Common myeloid progenitor, CD34-positive (primary cell): ENCODE measurements at places on chromosomes 12 and 14.
A peak's percentile ranks its signal among the peaks of the same experiment; 100 is the strongest.

GRCh38 chr14:74562515-74563232, 49.4 kb downstream of the LTBP2 start:
- no peak for DNase-seq
- H3K27me3 ChIP-seq, result no peaks in the 10 kb centered on the region
- H3K27ac ChIP-seq, result no peak overlapping the region

DNA sequence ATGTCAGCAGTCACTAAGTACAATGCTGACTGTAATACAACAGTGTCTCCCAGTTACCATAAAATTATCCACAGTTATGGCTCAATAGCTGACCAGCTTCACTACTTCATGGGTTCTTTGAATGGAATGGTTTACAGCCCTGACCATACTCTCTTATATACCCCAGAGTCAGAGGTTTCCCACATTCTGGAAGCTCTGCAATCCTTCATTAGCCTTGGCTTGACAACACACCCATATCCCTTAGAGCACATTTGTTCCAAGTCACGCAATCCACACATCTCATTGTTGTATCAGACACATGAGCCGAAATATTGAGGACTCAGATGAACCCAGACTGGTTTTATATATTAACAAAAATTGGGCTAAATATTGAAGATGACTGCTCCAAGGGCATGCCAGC, 209.4 kb upstream of the PLXNC1 start:
- H3K4me3 ChIP-seq, result no peak overlapping the region
- H3K27ac ChIP-seq, result no peak overlapping the region
- no peaks in the 10 kb centered on the region for H3K27me3 ChIP-seq
- DNase-seq, result no peak
- H3K4me1 ChIP-seq, result no peaks in the 10 kb centered on the region

- H3K36me3 ChIP-seq, result no peaks in the 10 kb centered on the region
- H3K27me3 ChIP-seq, result no peaks in the 10 kb centered on the region
- H3K4me1 ChIP-seq, result no peaks in the 10 kb centered on the region
Observed at GRCh38 chr12:75646329-75647210, 135.2 kb upstream of the KRR1 start.

- H3K4me1 ChIP-seq, result no peaks in the 10 kb centered on the region
- no peak overlapping the region for H3K4me3 ChIP-seq
- no peak overlapping the region for H3K27ac ChIP-seq
- H3K36me3 ChIP-seq, result no peaks in the 10 kb centered on the region
- peak; percentile 19 for DNase-seq
- H3K27me3 ChIP-seq, result no peaks in the 10 kb centered on the region
Observed at GRCh38 chr12:19712041-19712440, 272.7 kb downstream of the AEBP2 start.

DNA sequence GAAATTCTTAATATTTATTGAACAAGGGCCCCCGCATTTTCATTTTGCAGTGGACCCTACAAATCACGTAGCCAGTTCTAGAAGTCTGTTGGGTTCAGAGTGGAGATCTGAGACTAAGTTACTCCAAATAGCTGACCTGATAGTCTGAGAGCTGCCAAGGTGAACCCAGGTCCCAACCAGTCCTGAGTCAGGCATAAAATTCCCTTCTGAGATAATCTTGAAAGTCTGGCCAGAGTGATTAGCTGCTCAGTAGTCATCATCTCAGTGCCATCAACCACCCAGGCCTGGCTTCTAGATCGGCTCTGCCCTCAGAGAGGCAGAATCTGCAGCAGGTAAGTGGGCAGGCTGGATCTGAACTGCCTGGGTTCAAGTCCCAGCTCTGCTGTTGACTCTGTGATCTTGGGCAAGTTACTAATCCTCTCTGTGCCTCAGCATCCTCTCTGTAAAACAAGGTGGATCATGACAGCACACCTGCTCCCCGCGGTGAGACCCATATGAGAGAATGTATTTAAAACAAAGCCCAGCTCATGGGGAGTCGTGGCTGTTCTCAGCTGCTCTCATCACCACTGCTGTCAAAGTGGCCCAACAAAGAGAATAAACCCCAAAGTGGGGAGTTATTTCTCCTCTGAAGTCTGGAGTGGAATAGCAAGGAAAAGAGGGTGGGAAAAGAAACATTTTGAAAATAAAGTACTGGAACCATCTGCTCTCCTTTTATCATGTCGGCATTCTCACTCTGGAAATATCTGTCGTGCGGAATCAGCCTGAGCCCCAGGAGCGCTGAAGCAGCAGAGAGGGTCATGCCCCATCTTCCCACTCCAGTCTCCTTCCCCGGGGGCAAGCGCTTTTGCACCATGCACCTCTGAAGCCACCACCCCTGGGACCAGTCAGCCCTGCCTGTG, 193.3 kb downstream of the DPF3 start:
- DNase-seq, result no peak
- H3K27ac ChIP-seq, result no peak overlapping the region
- no peaks in the 10 kb centered on the region for H3K27me3 ChIP-seq
- H3K4me1 ChIP-seq, result no peaks in the 10 kb centered on the region
- H3K36me3 ChIP-seq, result no peaks in the 10 kb centered on the region
- H3K4me3 ChIP-seq, result no peak overlapping the region

DNA sequence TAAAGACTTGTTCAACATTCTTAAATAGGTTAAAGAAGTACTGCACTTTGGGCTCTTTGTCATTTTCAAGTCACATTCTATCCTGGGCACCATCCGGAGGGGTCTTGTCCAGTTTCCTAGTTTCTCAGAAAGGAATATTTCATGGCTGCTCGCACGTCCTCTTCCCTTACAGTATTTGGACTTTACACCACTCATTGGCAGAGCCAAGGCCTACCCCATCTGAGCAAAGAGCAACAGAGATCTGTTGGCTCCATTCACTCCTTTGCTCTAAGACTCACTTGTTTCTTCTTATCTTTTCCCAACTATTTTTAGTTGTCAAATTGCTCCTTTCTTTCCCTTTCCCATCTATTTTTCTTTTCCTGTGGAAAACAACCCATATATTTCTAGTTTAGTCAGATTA, 118.2 kb downstream of the CRADD start:
- H3K4me3 ChIP-seq, result no peak overlapping the region
- no peak overlapping the region for H3K27ac ChIP-seq
- H3K4me1 ChIP-seq, result peaks cover 2% of the 10 kb centered on the region
- DNase-seq, result no peak
- H3K27me3 ChIP-seq, result no peaks in the 10 kb centered on the region
- H3K36me3 ChIP-seq, result no peaks in the 10 kb centered on the region

- H3K4me3 ChIP-seq, result no peak overlapping the region
- DNase-seq, result no peak
- no peaks in the 10 kb centered on the region for H3K27me3 ChIP-seq
- peaks cover 78% of the 10 kb centered on the region for H3K36me3 ChIP-seq
- H3K27ac ChIP-seq, result no peak overlapping the region
Observed at GRCh38 chr14:91305650-91306431, 61.3 kb upstream of the GPR68 start.

DNA sequence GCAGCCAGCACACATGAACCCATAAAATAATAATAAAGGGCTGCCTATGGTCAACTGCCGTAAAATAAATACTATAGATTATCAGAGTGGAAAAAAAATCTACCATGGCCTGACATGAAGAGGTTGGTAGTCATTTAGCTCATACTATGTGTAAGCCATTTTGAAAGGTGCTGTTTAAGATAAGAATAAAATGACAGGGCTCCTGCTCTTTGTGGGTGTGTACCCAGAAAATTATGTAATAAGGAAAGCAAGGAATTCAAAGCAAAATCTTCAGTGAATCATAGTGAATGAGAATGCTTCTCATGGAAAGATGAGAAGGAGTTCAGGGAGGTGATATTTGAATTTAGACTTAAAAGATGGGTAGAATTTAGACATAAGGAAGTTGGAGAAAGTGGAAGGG, 42.9 kb upstream of the PPM1H start:
- H3K4me1 ChIP-seq, result no peaks in the 10 kb centered on the region
- no peak overlapping the region for H3K4me3 ChIP-seq
- H3K27me3 ChIP-seq, result no peaks in the 10 kb centered on the region
- H3K36me3 ChIP-seq, result no peaks in the 10 kb centered on the region

- no peak overlapping the region for H3K27ac ChIP-seq
- no peaks in the 10 kb centered on the region for H3K4me1 ChIP-seq
- H3K36me3 ChIP-seq, result no peaks in the 10 kb centered on the region
- no peaks in the 10 kb centered on the region for H3K27me3 ChIP-seq
Observed at GRCh38 chr12:124720681-124721500, 142.8 kb downstream of the SCARB1 start.

- H3K4me3 ChIP-seq, result peak overlapping the region; percentile 100
- peaks cover 7% of the 10 kb centered on the region for H3K4me1 ChIP-seq
- peak; percentile 86 for DNase-seq
Observed at GRCh38 chr12:71662849-71663560, 643 bp downstream of the ZFC3H1 start.

DNA sequence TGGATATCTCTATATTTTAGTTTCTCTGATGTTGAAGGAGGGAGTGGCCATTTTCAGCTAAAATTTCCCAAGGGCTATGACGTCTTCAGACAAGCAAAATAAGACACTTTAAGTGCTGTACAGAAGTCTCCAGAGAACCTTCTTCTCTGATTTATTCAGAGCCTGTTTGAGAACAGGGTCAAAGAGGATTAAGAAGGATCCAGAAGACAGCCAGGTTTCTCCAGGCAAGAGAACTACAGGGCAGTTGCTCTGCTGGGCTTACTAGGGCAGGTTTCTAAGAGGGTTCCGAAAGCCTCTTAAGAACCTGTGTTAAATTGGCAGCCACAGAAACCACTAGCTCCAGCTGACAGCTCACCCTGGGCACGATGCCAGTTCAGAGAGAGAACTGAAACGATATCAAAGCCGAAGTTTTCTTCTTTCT, 1.2 kb downstream of the MGP start:
- no peak overlapping the region for H3K27ac ChIP-seq
- H3K27me3 ChIP-seq, result peaks cover 6% of the 10 kb centered on the region
- H3K4me1 ChIP-seq, result peaks cover 4% of the 10 kb centered on the region
